ENCODE measurements at places on chromosomes 3 and 15.

GRCh38 chr15:75354454-75354853 lies 7.6 kb downstream of the NEIL1 start:
- no peak for DNase-seq

- no peak for DNase-seq
Observed at GRCh38 chr3:146072824-146073223, 88.2 kb downstream of the PLOD2 start.

- no peak for DNase-seq
Observed at GRCh38 chr3:80018375-80018774, 250.6 kb upstream of the ROBO1 start.

DNA sequence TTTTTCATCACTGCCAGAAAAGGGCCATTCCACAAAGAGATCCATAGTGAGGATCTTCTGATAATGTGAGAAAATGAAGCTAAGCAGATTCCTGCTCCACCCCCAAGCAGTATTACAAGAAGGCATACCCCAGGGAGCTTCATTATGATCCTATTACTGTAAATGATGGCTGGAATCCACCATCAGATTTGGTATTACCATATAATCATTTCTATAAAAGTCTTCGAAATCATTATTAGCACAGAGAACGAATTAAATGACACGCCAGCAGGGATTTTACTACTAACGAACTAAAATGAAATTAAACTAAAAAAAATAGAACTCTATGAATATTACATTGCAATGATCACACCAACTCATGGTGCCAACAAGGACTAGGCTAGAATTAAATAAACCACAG lies 24.4 kb downstream of the TRIM42 start:
- no peak for DNase-seq

GRCh38 chr3:62261121-62261520 lies 112.2 kb downstream of the FEZF2 start:
- no peak for DNase-seq

- no peak for DNase-seq
Observed at GRCh38 chr3:171792531-171792930, 17.8 kb downstream of the PLD1 start.

DNA sequence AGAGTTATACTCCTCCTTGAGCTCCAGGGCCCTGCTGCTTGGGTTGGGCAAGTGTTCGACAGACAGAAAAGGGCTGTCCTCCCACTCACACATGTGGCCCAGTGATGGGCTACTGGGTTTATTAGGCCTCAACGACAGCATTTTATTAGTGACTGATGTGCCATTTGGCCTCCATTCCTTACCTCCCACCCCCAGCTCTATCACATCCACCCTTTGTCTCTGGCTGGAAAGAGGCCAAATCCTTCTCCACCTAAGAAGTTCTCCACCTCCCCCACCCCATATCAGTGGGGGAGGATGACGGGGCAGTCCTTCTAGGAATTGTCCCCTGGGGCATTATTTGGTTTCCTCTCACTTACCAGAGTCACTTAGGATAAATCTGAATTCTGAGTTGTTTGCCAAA lies 57.1 kb upstream of the WNT5A start:
- no peak for DNase-seq

DNA sequence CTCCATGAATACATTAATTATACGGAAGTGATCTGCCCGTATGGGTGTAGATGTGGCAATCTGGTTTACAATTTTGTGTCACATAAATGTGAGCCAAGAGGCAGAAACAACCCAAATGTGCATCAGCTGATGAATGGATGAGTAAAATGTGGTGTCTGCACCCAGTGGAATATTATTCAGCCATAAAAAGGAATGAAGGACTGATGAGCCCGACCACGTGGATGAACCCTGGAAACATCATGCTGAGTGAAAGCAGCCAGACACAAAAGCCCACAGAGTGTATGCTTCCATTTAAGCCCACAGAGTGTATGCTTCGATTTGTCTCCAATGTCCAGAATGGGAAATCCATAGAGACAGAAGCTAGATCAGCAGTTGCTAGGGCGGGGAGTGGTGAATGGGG lies 27.6 kb upstream of the FBLN2 start:
- no peak for DNase-seq

- DNase-seq, result no peak
Observed at GRCh38 chr3:58520403-58521335, 16.3 kb downstream of the ACOX2 start.

GRCh38 chr3:186110975-186111974 lies 2.4 kb upstream of the ETV5 start:
- DNase-seq, result no peak

GRCh38 chr3:181623924-181624694 lies 87.6 kb upstream of the SOX2 start:
- no peak for DNase-seq

DNA sequence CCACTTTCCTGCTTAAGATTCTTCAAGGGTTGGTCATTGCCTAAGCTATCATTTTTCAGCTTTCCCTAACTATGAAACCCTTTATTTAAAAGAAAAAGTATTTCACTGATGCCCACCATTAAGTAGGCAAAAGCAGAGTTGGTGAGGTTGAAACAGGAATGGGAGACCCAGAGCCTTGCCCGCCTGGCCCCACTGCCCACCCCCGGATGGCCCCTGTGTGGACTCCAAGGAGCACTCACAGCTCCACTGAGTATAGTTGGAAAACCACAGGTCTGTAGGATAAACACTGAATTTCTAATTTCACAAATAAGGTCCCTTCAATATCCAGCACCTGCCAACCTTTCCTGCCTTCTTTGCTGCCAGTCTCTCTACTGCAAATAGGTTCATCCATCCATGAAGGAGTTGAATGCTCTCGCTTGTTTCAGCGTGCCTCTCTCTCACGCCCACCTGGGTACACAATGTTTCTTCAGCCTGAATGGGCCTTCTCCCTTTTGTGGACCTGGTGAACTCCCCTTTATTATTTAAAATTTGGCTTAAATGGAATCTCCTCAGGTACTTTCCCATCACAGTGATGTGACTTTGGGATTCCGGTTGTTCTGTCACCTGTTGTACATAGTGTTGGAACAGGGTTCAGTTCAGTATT lies 8.7 kb upstream of the ACAP2 start:
- no peak for DNase-seq

- DNase-seq, result no peak
Observed at GRCh38 chr3:88112289-88112688, 37.5 kb upstream of the C3orf38 start.

DNA sequence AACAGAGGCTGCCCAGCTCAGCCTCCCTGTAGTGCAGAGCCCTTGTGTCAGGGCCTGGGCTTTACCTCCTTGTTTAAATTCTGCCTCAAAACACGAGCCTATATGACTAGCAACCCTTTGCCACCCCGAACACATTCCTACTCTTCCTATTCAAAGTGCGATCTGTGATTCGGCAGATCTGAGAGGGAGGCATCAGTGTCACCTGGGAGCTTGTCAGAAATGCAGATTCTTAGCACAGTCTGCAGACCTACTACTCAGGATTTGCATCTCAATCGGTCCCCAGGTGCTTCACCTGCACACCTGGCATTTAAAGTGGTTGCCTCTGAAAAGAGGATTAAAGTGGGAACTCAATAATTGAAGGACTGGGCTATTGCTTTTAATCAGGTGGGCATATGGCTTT lies 273.2 kb upstream of the TOPAZ1 start:
- DNase-seq, result no peak

GRCh38 chr3:58144478-58145325 lies 66.1 kb downstream of the DNASE1L3 start:
- DNase-seq, result no peak

GRCh38 chr15:70410371-70410985 lies 312.8 kb upstream of the TLE3 start:
- DNase-seq, result no peak

- no peak for DNase-seq
Observed at GRCh38 chr3:114716916-114717315, 423.1 kb downstream of the TIGIT start.

DNA sequence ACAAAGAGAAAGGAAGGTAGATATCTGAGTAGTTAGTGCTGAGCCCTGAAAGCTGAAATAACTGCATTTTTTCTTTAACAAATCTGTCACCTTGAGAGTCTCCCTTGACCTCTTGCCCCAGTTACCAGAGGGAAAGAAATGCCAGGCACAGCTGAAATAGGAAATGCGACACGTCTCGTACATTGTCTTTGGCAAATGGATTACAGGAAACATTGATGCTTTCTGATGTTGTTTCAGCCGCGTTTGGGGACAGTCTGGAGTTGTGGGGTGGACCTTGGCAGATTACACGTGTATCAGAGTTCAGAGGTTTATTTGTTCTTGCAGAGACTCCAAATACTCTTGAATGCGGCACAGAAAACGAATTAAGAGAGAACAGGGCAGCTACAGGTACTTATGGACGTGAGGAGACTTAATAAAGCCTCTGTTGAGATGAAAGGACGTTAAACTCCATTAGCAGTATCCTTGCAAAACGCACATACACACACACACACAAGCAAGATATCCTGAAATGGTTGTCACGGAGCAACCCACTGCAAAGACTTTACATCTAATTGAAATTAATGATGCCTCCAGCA lies 272.8 kb upstream of the RORA start:
- no peak for DNase-seq

- no peak for DNase-seq
Observed at GRCh38 chr15:40061212-40061901, 22.4 kb upstream of the SRP14 start.

DNA sequence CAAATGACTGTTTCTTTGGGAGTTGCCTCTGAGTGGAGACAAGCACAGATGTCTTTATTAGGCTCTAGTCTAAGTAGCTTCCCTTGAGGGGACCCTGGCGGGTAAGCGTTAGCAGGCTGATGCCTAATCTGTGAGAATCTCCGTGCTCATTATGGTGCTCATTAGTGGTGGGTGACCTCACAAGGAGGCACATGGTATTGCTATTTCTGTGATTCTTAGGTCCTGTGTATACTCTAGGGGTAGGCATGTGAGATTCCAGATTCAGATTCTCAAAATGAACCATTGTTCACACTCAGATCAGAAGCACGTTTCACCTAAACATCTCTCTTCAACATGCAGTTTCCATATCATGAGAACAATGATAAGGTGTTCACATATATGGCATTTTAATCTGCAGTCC lies 809.7 kb downstream of the NR2F2 start:
- DNase-seq, result no peak

DNA sequence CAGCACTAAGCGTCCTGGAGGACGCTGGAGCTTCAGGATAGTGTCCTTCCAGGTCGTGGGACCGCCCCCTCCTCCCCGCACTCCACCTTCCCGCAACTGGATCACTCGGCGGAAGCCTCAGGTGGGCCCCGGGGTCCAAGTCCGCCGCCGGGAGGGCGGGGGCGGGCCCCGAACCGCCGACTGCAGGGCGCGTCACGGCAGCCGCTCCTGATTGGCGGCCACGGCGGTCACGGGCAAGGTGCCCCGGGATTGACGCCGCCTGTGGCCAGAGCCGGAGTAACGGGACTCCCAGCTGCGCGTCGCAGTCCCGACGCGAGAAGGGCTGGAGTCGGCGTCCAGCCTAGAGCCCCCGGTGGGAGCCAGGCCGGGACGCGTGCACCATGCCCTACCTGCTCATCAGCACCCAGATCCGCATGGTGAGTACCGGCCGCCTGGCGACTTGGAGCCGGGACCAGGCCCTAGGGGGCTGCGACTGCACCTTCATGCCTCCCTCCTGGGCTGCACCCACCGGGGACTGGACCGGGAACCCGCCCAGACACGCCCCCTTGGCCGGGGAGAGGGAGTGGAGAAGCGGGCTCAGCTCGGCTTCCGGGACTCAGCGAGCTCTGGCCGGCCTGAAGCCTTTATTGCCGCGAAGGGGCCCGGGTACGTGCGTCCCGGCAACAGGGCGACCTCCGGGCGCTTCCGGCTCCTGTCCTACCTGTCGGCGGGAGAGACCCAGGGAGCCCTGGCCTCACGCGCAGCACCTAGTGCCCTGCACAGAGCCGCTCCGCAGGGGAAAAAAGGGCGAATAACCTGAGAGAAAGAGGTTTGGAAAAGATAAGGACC lies at the start of gene GCHFR:
Gene GCHFR, plus strand, starts transcription at position 268 of the 828 bp plus-strand sequence. Its CDS starts 113 bp downstream, at position 381.
- peak; percentile 66 for DNase-seq

GRCh38 chr3:30140356-30141075 lies 465.9 kb upstream of the TGFBR2 start:
- no peak for DNase-seq

GRCh38 chr3:141255846-141256261 lies 24.2 kb downstream of the PXYLP1 start:
- DNase-seq, result peak; percentile 53

GRCh38 chr15:92599394-92599970 lies 56.1 kb downstream of the FAM174B start:
- no peak for DNase-seq

DNA sequence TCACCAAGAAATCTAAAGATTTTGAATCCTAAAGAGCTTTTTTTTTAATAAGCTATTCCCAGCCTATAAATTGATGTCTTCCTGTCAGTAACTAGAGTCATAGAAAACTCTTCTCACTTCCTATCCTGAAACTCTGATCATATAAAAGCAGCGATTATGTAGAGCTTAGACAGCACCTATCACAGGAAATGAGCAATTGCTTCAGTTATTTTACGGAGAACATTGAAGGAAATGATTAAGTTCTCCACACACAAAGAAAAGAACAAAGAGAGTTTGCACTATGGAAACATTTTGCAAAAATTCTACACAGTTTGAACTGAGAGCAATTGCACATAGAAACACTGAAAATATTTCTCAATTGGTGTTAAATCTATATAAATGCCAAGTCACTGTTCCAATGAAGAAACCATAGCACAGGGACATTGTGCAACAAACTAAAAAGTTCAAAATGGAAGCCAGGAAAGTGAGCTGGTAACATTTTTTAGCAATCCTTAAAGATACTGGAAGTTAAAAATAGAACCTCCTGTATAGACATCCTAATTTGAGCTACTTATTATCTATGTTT lies 291.5 kb upstream of the ARHGEF26 start:
- no peak for DNase-seq

- DNase-seq, result no peak
Observed at GRCh38 chr3:188791311-188791710, 380.5 kb upstream of the TPRG1 start.

- DNase-seq, result no peak
Observed at GRCh38 chr3:128173849-128174248, 20.6 kb downstream of the EEFSEC start.

- no peak for DNase-seq
Observed at GRCh38 chr3:105463620-105464019, 96.9 kb downstream of the ALCAM start.

DNA sequence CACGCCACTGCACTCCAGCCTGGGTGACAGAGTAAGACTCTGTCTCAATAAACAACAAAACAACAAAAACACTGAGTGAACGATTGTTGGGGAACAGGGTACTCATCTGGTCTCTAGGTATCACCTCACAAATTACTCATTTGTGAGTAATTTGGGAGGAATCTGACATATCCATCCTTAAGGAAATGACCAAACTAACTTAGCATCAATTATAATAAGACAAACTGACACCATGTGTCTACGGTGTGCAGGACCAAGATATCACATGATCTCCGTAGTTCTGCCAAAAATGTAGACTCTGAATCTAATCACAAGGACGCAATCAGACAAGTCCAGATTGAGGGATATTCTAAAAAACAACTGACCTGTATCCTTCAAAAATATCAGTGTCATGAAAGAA lies 12.0 kb upstream of the DAPK2 start:
- DNase-seq, result no peak

- no peak for DNase-seq
Observed at GRCh38 chr3:3636815-3637214, 162.4 kb upstream of the LRRN1 start.

All from central memory CD4-positive, alpha-beta T cell (primary cell).